ENCODE measurements at places on chromosomes 7 and 10. TPM values are rescaled to one million over a fixed set of nuclear protein-coding genes. Genes with fewer than 3 reads are reported as not detected.

Gene KLF14
- not detected for total RNA-seq

Gene PRKG1
- 145 TPM for total RNA-seq

Gene ERVW-1
- not detected for total RNA-seq

Gene ITGB8
- 9.5 TPM for total RNA-seq

Gene TMEM176A
- 23.4 TPM for total RNA-seq

Gene MMD2
- not detected for total RNA-seq

Gene ICA1
- 9.9 TPM for total RNA-seq

- no peak for DNase-seq
Observed at GRCh38 chr10:92413519-92413918, 122.6 kb downstream of the MARCHF5 start.

DNA sequence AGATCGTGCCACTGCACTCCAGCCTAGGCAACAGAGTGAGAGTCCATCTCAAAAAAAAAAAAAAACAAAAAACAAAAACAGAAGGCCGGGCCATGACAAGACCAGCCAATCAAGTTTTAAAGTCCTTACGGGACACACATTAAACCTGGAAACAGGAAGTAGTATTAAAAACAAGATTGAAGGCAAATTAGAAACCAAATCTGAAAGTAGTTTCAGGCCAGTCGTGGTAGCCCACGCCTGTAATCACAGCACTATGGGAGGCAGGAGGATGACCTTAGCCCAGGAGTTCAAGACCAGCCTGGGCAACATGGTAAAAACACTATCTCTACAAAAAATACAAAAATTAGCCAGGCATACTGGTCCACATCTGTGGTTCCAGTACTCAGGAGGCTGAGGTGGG is 18.1 kb downstream of the PSAP start:
- no peak for DNase-seq

- no peak for DNase-seq
Observed at GRCh38 chr7:21923658-21924057, 22.0 kb downstream of the CDCA7L start.

DNA sequence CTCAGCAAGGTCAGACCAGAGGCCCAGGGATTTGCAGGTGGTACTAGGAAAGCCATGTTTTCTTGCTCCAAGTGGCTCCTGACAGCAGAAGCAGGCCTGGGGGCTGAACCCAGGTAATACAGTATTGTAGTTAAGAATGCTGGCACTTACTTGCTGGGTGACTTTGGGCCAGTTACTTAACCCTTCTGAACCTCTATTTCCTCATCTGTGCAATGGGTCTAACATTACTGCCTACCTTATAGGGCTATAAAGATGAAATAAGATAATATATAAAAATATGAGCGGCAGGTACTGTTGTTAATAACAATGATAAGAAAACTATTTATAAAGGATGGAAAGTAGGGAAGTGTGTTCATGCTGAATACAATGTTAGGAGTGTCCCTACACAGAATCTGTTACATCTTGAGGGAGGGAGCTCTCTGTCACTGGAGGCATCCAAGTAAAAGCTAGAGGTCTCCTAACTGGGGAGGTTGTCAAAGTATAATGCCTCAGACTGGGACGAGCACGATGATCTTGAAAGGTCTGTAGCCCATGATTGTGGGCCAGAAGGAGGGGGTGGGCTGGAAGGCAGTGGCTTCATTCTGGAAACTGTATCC is 26.9 kb downstream of the ADAMTS14 start:
- no peak for DNase-seq

GRCh38 chr7:43625980-43626379 is 43.1 kb downstream of the STK17A start:
- no peak for DNase-seq

GRCh38 chr7:114086537-114086913 is 167.7 kb upstream of the PPP1R3A start:
- DNase-seq: no peak

- DNase-seq: no peak
Observed at GRCh38 chr10:31942892-31943291, 14.3 kb upstream of the ARHGAP12 start.

DNA sequence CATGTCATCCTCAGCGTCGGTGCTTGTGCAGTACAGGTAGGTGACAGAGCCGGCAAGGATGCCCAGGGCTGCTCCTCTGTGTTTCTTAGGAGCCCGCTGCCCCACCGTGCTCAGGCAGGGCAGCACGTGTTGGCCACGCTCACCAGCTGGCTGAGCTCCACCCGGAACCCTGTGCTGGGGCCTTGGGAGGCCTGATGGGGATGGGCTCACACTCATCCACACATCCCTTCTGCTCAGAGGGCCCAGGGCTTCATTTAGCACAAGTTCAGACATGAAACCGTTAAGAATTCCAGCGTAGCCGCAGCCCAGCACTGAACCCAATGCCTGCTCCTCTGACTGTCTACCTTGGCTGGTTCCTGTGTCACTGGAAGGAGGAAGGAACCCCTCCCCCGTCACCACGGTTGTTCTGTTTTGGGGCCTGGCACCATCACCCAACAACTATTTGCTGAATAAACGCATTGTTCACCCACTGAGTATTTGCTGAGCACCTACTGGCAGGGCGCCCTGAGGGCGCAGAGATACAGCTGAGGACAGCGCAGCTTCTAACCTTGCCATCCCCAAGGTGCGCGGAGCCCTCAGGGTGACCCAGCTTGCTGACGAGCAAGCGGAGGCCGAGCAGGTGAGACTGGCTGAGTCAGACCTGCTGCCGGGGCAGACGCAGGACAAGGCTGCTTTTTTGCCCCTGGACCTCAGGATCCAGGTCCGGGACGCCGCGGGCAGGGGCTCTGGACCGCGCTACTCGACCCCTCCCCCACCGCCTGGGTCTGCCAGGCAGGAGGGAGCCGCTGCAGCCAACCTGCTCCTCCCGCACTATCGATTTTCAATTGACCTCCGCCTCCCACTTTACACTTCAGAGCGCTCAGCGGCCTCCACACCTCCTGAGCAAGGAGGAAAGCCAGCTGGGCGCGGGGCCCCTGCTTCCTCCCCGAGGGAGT is 50.6 kb upstream of the RET start:
- no peak for DNase-seq

DNA sequence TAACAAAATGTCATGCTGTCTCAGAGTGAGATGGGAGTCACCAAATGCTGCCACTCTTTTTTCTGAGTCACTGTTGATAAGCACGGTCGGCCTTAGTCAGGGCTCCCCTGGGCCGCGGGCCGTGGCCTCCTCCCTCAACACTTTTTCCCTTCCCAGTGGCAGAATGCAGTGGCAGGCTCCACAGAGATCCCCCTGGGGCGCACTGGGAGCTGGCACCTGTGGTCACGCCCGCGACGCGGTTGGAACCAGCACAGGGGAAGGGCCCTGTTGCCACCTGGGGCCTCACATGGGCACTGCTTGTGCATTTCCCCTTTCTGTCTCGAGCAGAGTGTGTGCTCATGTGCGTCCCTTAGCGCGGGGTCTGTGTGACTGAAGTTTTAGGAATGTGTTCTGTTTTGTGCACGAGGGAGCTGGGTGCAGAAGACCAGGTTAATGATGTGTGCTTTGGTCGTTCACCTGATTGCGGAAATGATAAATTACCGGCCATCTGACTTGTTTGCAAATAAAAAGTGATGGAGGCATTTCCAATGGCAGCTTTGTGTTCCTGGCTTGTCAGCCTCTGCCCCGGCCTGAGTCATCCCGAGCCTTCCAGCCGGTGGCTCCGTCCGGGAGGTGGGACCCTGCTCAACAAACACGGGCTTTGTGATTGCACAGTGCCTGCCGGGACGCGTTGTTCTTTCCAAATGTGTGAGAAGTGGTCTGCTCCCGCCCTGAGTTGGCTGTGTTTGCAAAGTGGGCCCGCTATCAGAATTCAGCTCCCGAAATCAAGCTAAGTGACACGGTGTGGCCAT is 100.7 kb downstream of the NKX6-2 start:
- peak; percentile 30 for DNase-seq

GRCh38 chr10:125094806-125095205 is 65.6 kb downstream of the CTBP2 start:
- DNase-seq: no peak

- DNase-seq: no peak
Observed at GRCh38 chr10:86868353-86868752, 89.1 kb downstream of the MMRN2 start.

Data from thoracic aorta (tissue), 2 donors.